ENCODE measurements at places on chromosomes 12 and 14.

- no peak for DNase-seq
Measured at GRCh38 chr14:49939884-49940510, 47.1 kb downstream of the ARF6 start.

- DNase-seq: no peak
Measured at GRCh38 chr12:103745962-103746361, 95.1 kb downstream of the NT5DC3 start.

- no peak for DNase-seq
Measured at GRCh38 chr12:58969237-58969636, 48.9 kb upstream of the LRIG3 start.

DNA sequence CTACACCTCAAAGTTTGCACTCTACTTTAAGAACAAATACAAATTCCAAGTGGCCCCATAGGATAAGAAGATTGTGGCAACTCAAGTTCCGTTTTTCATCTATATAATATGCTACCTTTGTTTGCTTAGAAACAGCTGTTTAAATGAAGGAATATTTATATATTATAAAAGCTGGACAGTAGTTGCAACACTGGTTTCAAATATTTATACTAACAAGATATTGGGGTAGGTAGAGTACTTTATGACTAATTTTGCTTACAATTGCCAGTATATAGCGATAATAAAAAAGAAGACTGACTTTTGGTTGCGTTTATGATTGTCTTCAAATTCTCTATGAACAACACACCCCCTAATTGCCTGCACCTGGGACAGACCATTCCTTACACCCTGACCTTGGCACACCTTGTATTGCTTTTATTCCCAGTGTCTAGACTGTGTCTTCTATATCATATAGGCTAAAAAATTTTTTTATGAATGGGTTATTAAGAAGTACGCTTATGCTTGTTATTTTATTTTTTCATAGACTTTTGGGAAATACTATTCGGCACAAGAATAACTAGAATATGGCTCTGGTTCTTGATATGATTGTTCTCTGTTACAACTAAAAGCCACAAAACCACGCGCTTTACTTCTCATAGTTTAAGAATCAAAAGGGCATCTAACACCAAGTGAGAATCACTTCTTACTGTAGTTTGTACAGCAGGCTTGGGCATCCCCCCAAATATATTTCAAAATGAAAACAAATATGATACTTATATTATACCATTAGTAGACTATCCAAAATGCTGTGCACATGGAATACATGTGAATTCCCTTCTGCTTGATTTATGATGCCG, 455.4 kb upstream of the DCN start:
- no peak for DNase-seq

GRCh38 chr14:22460461-22461195, 128.4 kb downstream of the DAD1 start:
- no peak for DNase-seq

GRCh38 chr12:68368327-68368726, 36.2 kb upstream of the MDM1 start:
- no peak for DNase-seq

DNA sequence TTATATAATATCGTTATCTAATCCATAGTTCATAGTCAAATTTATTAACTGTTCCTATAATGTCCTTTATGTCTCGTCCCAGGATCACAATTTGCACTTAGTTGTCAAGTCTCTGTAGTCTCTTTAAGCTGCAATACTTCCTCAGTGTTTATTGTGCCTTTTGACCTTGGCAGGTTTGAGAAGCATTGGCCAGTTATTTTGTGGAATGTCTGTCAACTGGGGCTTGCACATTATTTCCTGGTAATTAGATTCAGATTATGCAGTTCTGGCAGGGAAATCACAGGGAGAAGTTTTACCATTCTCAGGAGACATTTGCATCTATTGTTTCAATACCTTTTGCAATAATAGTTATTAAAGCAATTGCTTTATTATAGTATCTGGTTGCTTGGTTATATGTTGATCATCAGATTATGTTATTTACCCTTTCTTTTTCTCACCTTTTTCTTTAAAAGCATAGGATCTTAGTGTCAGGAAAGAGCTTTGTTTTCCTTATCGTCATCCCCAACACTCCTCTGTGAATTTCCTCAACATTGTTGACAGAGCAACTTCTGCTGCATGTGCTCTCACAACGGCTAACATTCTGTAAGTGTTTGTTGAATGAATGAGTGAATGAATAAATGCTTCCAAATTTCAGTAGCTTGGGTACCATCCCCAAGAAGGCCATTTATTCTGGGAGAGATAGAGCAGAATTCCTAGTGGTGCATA, 3.7 kb upstream of the ART4 start:
- DNase-seq: no peak
